Breast epithelium (tissue), 4 donors: ENCODE measurements at places on chromosomes 16 and 17.

DNA sequence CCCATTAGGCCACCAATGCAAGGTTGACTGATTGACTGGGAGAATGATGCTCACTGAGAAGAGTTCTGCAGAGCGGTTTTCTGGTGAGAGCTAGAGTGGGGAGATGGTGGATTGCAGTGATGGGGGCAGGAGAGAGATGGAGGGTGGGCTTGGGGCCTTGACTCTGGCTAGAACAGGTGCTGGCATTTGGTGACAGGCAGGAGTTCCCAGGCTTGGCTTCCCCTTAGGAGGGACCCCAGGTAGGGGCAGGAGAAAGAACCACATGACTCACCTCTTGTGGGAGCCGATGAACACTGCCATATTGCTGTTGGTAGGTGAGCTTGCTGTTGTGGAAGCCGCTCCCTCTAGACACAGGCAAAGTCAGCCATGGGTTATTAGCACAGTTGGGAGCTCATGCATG, 8.0 kb downstream of the CD300LB start:
- DNase-seq = peak; percentile 27

GRCh38 chr16:84577034-84577803, 40.7 kb downstream of the COTL1 start:
- no peak for DNase-seq

GRCh38 chr17:44587339-44587738, 30.1 kb downstream of the FZD2 start:
- no peak for DNase-seq

DNA sequence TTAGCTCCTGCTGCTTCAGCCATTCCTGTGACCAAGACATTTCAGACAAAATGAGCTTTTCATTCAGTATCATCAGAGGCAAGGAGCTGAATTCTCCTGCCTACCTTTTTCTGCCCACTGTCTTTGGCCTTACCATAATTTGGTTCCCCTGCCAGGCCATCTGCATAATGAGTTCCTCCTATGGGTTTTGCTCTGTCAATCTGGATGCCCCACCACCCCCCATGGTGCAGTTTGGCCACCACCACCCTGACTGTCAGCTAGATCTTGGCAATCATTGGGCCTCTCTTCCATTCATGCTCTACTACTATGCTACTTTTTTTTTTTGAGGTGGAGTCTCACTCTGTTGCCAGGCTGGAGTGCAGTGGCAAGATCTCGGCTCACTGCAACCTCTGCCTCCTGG, 169.2 kb upstream of the ZKSCAN2 start:
- no peak for DNase-seq

- DNase-seq = no peak
Observed at GRCh38 chr16:55039042-55039441, 108.4 kb downstream of the IRX5 start.

DNA sequence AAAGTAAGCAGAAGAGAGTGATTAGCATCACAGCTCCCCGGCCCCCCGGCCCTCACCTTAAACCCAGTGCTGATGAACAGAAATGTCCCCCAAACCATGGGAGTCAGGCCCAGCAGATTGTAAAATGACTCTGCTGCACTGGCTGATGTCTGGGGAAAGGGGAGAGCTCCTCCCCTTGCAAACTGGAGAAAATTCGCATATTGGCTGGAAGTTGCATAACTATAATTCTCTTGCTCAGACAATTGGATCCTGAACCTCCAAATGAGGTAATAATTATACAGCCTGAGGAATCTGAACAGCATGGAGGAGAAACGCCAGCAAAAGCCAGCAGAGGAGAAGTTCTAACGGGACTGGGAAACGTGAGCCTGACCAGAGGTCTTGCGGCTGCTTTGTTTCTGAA, 109.7 kb downstream of the C16orf95 start:
- DNase-seq = no peak

- DNase-seq = no peak
Observed at GRCh38 chr17:82776454-82776853, 24.6 kb downstream of the TBCD start.

DNA sequence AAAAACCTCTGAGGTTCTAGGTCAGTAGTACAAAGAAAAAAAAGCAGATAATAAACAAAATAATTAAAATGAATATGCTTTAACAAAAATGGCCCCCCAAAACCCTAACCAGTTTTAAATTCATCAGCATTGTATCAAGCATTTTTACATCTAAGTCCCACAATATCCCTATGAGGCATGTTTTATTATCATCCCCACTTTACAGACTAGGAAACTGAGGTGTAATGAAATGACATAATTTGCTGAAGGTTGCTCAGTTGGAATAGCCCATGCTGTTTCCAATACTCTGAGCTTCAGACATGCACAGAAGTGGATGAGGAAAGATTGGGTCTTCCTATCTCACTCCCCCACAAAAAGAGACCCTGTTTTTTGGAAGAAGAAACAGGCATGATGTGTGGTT, 88.3 kb downstream of the SNX11 start:
- DNase-seq = no peak

GRCh38 chr16:80142281-80142680, 398.5 kb upstream of the DYNLRB2 start:
- no peak for DNase-seq

- no peak for DNase-seq
Observed at GRCh38 chr16:82626791-82627261, at the start of gene CDH13. TSS of gene CDH13 (plus strand) at chr16:82626969.

GRCh38 chr17:44069974-44070454, 521 bp upstream of the G6PC3 start:
- no peak for DNase-seq

- no peak for DNase-seq
Observed at GRCh38 chr17:28327709-28328108, 7.6 kb downstream of the IFT20 start.

DNA sequence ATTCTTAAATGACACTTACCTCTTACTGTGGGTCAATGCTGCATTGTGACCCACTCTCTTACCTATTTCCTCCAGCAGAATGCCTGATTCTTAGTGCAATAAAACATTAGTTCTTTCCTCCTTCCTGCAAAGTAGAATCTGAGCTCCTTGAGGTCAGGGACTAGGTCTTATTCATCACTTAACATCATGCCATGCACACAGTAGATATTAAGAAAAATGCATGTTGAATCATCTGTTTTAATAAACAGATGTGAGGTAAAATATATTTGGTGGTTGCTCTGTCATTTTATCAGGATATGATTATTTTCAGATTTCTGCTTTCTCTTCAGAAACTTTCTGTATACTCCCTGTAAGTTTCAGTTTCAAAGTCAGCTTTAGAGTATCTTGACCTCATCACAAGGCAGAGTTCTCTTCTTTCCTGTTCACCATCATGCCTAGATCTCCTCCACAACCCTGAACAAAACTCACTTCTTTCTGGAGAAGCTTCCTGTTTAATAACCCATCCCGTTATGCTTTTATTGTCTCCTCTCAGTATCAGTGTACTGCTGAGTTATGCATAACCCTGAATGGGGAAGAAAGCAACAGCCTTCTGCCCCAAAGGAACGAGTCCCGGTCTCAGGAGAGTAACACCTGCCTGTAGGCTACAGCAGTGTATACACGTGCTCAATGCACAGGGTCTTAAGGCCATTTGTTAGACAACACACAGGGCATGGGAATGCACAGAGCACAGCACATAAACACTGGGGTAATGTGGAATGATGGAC, 30.3 kb upstream of the SUPT4H1 start:
- DNase-seq = no peak

DNA sequence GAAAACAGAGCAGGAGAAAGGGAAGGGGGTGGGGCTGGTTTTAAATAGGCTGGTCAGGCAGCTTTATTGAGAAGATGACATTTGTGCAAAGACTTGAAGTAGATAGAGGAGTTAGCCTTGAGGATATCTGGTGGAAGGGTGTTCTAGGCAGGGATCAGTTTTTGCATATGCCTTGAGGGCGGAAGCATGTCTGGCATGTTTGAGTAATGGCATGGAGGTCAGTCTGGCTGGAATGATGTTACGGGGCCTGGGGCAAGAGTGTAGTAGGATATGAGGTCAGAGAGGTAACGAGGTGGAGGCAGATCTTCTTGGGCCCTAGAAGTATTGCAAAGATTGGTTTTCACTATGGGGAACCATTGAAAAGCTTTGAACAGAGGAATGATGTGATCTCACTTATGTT, 4.8 kb downstream of the RABEP1 start:
- no peak for DNase-seq

GRCh38 chr16:11025120-11025531, 80.8 kb downstream of the CLEC16A start:
- no peak for DNase-seq

DNA sequence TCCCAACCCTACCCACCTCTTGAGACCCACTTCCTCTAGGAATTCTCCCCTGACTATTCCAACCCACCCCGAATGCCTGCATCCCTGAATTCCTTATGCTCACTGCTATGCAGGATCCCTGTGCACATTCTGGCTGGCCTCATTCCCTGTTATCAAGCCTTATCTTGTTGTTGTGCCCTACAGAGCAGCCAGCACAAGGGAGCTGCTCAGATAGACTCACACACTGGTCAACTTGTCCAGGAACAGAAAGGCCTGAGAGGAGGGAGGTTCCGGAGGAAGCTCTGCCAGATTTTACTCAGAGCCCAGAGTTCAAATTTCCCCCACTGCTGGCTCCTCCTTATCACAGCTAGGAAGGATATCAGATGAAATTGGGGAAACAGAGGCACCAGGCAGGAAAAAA, 24.8 kb upstream of the MYO18A start:
- no peak for DNase-seq

GRCh38 chr17:48295362-48296288, 134.4 kb downstream of the SKAP1 start:
- no peak for DNase-seq

GRCh38 chr16:72934636-72935403, 113.1 kb downstream of the ZFHX3 start:
- DNase-seq = no peak

GRCh38 chr16:3654249-3654991, at the start of gene DNASE1:
TSS of gene DNASE1 (plus strand) at chr16:3654691. CDS start at chr16:3655374, 683 bp downstream.
- DNase-seq = no peak

- DNase-seq = no peak
Observed at GRCh38 chr16:66043326-66043725, 323.2 kb upstream of the CDH5 start.

- DNase-seq = no peak
Observed at GRCh38 chr17:57544834-57545463, 200.2 kb downstream of the CCDC182 start.

DNA sequence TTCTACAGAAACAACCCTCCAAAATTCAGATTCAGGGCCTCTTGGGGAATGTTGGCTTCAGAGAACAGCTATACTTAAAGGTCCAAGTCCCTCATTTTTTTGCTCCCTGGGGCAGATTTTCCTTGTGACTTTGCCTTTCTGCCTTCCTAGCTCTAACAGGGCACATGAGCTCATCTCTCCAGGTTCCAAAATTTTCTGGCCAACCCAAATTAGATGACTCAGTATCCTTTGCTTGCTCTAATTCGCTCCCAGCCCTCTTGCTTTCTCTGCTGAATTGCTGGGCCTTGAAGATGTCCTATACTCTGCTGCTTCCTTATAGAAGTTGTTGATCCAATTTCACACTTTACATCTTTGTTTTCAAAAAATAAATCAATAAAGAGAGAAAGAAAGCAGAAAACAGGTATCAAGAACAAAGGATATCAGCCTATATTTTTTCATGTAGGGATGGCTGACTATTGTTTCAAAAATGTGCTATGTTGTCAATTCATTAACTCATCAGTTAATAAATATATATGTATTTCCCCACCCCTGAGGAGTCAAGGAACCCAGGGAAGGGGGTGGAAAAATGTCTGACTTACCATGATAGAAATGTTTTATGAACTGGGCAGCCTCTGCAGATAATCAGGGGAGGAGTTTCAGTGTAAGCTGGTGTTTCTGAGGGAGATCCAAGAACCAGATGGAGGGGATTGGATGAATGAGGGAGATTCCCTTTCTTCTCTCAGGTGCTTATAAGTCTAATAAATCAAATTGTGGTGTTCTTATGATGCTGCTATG, 1.0 kb upstream of the KRTAP4-2 start:
- DNase-seq = no peak

- no peak for DNase-seq
Observed at GRCh38 chr16:13680021-13680889, 239.7 kb upstream of the ERCC4 start.

GRCh38 chr16:31260136-31260931, 559 bp downstream of the ITGAM start:
- no peak for DNase-seq

GRCh38 chr17:70028397-70028796, 46.6 kb upstream of the KCNJ16 start:
- no peak for DNase-seq

GRCh38 chr17:76671912-76672262, 28.3 kb upstream of the ST6GALNAC1 start:
- DNase-seq = no peak

DNA sequence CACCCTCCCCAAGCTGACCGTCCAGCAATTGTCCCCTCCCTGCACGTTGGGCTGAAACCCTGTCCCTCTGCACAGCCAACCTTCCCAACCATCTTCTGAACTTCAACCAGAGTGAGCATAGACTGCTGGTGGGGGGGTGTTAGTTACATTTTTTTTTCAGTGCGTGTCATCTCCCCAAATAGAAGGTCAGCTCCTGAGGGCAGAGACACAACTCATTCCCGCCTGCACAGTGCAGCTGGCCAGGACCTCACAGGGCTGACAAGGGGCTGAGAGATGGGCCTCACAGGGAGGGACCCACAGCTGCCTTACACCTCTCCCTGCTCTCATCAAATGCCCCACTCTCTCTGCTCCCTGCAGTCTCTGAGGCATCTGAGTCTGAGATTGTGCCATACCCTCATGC, 8.4 kb downstream of the SRL start:
- DNase-seq = no peak

- DNase-seq = no peak
Observed at GRCh38 chr16:88471575-88471974, 18.5 kb downstream of the ZFPM1 start.

- DNase-seq = peak; percentile 21
Observed at GRCh38 chr17:44502598-44503146, 534 bp downstream of the GPATCH8 start.

DNA sequence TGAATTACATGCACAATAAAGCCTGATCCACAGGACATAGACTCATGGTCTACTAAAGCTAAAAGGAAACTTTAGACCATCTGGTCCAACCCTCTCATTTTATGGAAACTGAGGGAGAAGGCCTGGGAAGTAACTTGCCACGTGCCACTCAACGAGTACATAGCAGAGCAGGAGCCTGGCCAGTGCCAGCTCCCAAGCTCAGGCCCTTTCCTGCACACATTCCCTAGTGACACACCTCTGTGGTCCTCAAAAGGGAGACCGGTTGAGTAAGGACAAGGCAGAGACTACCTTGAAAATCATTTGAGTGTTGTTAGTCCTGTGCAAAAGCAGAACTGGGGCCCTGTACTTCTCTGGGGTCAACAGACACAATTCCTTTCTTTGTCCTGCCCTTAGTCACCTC, 2.8 kb downstream of the CCL4L2 start:
- DNase-seq = no peak

GRCh38 chr16:19212059-19212458, 44.0 kb downstream of the SYT17 start:
- no peak for DNase-seq

GRCh38 chr16:22653876-22654275, 143.2 kb downstream of the NPIPB5 start:
- no peak for DNase-seq

DNA sequence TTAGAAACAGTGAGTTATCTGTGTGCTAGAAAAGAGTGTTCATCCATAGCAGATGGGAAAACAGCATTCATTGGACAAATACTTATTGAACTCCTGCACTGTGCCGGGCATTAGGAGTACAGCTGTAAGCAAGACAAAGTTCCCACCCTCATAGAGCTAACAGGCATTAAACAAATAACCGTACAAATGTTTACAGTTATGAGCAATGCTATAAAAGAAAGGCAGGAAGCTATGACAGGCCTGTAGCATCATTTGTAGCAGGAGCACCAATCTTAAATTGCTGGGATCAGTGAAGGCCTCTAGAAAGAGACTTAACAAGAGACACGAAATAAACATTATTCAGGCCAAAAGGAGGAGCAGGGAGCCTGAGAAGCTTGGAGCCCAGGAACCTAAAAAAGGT, 15.6 kb downstream of the SDR42E1 start:
- no peak for DNase-seq
